ENCODE measurements at places on chromosomes 3 and 15.
A peak's percentile ranks its signal among the peaks of the same experiment; 100 is the strongest.

DNA sequence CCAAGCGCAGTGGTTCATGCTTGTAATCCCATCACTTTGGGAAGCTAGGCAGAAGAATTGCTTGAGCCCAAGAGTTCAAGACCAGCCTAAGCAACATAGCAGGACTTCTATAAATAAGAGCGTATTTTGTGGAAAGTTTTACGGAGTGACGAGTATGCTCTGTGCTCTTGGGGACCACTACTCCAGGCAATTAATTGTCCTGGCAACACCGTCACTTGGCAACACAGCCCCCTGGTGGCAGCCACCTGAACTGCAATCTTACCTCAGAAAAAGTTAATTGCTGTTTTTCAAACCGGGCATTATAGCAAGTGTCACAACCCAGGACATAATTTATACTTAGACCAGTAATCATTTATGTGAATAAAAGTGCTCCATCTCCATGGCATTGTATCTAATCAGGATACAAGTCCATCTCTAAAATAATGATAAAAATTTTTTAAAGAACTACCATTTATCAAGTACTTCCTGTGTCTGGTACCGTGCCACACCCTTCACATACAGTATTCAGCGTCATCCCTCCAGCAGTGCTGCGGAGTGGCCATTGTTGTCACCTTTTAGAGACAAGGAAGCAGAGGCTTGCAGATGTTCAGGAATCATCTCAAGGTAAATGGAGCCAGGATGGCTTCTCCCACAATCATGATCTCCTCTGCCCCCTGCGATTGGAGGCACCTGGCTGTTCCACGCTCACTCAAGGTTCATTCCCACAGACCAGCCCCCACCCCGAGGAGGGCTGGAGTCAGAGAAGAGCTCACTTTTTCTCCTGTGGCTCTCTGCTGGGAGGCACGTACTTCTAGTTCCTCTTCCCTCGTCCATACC, 34.5 kb downstream of the PLA2G4D start:
- ATAC-seq, result no peak

DNA sequence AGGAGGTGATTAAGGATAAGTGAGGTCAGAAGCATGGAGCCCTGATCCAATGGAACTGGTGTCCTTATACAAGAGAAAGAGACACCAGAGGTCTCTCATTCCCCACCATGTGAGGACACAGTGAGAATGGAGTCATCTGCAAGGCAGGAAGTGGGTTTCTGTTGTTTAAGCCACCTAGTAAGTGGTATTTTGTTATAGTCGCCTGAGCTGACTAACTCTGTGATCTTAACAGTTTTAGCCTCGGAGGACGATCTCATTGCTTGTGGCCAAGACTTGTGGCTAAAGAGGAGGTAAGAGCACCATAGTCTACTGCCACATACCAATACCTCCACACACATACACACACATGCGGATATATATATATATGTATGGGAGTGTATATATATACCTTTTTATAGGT, 73.8 kb downstream of the MCTP2 start:
- peak; percentile 79 for ATAC-seq

DNA sequence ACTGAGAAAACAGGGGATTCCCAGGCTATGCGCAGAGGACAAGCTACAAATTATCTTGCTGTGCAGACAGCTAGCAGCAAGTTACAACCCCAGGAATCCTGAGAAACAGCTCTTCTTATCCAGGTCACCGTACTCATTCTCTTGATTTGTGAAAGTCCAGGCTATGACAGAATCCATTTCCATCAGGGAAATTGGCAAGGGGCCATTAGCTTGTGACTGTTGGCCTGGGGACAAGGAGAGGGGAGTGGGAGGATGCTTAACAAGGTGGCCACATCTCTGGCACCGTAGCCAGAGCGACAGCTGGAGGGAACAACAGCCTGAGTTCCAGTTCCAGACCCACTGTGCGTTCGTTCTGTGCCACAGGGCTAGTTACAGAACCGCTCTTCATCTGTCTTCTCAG, 44.9 kb upstream of the PLXNA1 start:
- ATAC-seq, result no peak

DNA sequence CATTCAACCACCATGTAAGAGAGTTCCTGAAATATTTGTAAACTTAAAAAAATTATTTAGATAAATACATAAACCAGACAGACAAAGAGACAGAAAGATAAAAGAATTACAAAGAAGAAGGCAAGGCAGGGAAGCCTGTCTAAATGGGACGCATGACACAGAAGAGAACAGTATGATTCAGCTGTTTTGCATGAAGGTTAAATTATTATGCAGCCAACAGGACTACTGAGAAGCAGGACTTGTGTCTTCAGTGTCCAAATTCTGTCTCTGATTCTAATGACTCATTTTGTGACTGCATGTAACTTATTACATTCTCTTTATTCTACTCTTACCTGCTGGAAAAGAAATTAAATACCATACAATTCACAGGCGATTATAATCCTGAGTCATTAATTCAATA, 340.4 kb upstream of the KCNMB2 start:
- peak; percentile 34 for ATAC-seq

- no peak for ATAC-seq
These were observed 177.7 kb downstream of the ZNF385D start for GRCh38 chr3:21573291-21573690.

GRCh38 chr3:12992629-12993516, 80.4 kb downstream of the IQSEC1 start:
- ATAC-seq, result peak; percentile 20

DNA sequence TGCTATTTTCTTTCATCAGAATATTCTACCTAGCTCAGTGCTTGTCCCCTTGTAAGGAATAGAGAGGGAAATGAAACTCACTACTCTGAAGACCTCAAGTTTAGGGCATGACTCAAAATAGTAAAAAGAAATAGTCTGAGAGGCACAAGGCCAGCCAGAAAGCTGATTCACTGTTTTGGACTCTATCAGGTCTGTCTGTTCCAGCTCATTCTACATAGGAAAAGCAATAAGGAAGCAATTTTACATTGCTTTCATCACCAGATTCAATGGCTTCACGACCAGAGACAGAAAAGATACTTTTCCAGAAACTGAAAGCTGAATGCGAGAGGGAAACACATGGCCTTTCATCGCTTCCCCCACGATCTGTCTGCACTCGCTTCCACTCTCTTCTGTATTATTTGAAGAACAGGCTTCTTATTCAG, 276.0 kb downstream of the GBE1 start:
- ATAC-seq, result peak; percentile 29

- no peak for ATAC-seq
These were observed 172.8 kb upstream of the UBE3A start for GRCh38 chr15:25611603-25612002.

DNA sequence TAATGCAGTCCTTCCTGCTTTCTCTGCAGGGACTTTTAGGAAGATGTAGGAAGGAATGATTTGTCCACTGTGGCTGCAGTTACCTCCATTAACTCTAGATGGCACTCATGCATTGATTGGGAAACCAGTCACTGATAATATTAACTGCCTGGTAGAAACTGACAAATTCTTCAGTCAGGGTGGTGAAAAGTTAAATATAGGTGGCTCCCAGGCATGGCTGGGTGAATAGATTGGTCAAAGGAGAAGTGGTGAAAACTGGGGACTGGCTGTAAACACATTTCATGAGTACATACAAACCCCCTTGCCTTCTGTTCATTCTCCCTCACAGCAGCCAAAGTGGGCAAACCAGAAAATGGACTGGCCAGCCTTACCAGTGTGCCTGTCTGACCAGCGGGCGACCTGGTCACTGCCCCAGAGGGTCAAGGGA, 333.4 kb downstream of the THSD4 start:
- no peak for ATAC-seq

DNA sequence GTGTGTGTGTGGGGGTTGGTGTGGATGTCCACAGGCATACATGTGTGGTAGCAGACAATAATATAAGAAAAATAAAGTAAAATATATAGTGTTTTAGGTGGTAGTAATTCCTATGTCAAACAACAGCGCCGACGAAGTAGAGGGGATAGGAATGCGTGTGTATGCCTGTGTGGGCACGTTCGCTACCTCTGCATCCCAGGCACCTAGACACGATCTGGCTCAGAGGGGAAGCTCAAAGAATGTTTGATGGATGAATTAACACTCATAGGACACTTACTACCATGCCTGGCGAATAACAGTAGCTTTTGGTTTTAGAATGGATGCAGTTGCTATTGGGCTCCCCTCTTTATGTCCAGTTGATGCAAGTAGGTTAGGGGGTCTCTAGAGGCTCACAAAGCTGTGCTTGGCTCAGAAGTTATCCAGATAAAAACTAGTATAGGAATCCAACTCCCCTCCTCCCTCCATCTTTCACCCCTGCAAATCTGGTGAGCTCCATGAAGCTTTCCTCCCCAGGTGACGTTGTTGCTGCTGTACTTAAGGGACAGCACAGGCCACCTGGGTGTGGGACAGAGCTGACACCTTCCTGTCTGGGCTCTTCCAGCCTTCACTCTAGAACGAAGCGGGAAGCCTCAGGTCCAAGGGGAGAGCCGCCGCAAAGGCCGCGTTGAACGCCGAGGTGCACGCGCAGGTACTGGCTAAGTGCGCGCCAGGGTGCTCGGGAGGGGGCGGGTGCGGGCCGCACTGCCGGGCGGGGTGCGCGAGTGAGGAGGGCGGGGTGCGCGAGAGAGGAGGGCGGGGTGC, 192.6 kb upstream of the LYSMD4 start:
- peak; percentile 62 for ATAC-seq

- ATAC-seq, result peak; percentile 95
These were observed 55.3 kb downstream of the FAM43A start for GRCh38 chr3:194740859-194741491.

Data from activated T-helper 17 cell treated with anti-CD3 and anti-CD28 coated beads, Interleukin-2, amount 50 U/mL, for 72 hours (primary cell).